Inflammatory macrophage treated with lipopolysaccharide for 1 hour (primary cell): ENCODE measurements at places on chromosomes 3 and 15.

DNA sequence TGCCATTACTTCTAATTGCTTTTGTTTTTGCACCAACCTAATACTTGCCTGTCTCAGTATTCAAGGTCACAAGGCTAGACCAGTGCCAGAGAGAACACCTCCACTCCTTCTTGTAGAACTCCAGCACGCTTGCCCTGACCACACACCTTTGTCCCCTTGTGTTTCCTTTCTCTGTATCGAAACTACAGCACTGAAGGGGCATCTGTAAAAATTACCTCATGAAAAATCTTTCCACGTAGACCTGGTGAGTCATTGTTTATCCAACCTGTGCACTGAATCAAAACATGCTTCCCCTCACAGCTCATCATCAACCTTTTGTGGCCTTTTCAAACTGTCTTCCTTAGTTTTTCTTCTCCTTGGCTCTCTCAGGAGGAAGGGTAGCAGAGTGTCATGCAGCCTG is 259.5 kb downstream of the THRB start:
- DNase-seq = no peak

DNA sequence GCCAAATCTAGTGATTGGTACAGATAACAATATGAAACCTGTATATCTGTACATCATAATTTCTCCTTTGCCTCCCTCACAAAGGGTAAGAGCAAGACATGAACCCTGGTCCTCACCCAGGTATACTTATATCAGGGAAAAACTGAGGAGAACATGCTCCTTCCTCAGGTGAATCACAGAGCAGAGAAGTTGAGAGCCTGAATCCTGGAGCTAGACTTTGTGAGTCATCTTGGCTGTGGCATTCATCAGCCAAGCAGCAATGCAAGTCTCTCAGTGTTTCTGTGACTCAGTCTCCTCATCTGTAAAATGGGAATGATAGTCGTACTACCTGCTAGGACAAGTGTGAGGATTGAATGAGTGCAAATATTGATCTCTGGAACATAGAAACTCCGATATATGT is 165.7 kb upstream of the ADAMTS9 start:
- no peak for DNase-seq

DNA sequence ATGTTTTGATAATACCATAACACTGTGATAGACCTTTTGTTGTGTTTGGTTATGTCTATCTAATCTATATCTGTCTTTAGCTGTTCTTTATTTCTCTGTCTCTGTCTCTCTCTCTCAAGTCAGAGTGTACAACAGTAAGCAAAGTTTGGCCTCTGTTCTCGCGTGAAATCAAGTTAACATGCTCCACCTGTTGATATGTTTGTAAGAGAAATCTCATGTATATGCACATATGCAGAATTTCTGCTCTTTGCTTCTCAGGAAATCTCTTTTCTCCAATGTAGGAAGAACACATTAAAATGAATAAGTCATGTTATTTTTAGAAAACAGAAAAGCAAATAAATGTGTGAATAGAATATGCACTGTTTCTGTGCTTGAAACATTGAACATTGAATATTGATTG is 425.5 kb upstream of the SEMA6D start:
- no peak for DNase-seq

GRCh38 chr3:148366743-148367410 is 330.8 kb upstream of the AGTR1 start:
- DNase-seq = peak; percentile 3

GRCh38 chr3:138230525-138230924 is 43.4 kb downstream of the ARMC8 start:
- no peak for DNase-seq

DNA sequence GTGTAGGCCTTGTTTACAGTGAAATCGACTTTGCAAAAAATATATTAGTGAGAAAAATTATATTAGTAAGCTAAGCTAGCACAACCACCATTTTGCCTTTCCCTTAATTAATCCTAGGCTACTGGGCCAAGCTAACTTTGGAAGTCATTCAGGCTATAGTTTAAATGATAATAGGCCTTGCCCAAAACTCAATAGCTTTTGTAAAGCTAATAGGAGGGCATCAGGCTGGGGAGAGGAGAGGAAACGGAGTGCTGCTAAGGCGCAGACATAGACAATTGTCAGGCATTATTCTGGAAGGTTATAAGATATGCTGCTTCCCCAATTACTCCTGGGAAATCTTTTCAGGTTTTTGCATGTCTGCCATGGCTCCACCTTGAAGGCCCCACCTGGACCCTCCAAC is 1286.0 kb downstream of the NSUN3 start:
- no peak for DNase-seq

DNA sequence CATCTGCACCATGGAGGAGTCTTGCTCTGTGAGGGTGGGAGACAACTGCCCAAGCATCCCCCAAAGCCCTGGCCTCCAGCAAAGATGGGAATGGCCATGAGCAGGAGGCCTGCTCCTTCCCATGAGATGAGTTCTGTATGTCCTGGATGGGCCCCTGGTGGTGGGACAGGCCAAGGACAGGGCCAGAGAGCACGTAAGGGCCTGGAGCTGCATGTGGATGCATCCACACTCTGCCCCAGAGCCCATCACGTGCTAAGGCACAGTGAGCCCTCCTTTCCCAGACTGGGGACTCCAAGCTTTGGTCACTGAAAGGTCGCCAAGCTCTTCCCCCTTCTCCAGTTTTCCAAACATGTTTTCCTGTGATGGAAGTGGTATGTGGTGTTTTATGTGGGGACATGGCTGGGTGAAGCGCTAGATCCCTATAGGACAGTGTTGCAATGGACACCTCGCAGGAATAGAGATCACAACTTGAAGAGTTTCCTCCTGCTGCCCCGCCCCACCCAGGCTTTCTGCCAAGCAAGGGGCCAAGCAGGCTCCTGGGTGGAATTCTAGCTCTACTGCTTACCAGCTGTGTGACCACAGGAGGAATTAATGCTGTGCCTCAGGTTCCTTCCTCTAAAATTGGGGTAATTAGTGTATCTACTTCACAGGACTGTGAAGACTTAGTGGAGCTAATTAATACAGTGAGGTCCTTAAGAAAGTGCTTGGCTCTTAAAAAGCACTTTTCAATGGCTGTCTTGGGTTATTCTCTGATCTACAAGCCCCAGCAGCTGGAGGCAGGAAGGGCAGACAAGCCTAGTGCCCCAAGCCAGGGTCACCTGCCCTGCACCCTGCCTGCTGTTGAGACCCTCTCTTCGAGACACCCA is 106.4 kb upstream of the RPL32 start:
- no peak for DNase-seq

DNA sequence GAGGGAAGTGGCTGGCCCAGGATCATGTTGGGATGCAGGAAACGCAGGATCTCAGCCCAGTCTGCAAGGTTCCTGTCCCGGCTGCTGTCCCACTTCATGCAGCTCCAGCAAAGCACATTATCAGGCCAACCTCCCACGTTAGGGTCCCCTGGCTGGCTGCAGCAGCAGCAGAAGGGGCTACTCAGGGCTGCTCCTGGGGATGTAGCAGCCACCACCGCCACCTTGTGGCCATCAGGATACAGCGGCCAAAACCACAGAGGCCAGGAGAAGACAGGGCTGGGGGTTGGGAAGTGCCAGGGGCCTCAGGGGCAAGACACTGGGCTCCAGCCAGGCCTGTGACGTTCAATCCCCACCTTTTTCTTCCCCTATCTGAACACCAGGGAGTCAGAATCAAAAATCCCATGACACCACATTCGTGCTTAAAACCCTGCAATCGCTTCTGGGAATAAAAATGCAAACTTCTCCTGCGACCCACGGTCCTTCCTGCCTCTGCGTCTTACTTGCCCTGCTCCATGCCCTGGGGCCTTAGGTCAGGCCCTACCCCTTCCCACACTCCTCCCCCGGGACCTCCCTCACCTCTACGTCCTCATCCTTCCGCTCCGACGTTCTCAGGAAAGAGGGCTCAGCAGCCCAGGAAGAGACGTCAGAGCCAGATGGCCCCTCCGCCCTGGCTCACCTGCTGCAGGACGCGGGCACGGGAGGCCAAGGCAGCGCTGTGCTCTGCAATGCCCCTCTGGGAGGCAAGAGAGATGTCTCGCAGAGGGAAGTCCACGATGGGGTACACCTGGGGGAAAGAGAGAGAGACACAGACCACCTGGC is 21.5 kb downstream of the SSUH2 start:
- DNase-seq = peak; percentile 18

DNA sequence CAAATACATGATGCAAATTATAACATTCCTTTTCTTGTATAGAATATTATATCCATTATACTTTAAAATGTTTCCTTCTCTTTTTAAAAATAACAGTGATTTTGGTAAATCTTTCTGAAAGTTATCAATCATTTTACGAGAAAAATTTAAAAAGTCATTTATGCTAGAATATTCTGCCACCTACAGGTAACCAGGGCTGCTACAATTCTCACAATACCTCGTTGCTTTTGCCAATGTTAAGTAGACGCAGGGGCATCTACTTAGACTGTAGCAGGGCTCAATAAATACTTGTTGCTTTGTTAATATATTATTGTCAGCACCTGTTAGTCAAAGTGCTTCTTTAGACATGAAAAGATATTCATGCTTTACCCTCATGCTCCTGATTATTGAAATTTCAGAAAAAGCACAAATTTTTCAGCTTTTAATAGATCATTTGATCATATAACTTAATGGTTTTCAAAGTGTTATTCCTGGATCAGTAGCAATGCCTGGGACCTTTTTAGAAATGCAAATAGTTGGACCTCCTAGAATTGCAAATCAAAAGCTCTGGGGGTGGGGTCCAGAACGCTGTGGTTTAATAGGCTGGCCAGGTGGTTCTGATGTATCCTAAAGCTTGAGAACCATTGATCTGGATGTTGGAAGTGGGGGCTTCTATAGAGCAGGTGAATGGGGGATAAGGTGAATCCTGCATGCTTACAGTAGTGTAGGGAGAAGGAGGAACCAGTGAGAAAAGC is 223.6 kb upstream of the PDZRN3 start:
- DNase-seq = peak; percentile 1

DNA sequence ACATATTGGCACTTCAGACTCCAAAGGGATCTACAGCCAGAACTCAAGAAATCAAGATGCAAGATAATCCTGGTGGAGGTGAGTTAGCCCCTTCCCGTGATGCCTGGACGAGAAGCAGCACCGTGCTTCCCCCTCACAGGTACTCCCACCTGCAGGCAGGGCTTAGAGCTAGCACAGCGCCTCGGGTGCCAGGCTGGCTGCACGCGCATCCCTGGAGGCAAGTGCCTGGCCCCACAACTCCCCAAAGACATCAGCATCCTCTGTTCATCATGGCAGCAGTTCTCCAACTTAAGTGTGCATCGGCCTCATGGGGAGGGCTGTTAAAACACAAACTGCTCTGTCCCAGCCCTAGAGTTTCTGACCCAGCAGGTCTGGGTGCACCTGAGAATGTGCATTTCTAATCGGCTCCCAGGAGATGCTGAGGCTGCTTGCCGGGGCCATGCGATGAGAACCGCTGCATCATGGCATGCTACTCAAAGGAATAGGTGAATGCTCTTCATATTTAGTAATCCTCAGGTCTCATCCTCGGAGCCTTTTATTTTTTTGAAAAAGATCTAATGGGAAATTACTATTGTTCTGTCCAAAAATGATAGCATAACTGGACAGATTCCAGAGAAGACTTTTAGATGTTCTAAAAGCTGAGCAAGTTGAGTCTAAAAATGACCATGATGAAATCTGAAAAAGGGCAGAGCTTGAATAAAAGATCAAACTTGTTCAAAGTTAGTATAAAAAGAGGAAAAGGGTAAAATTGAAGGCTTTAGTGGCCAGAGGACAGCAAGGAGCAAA is 244.2 kb downstream of the ADAMTS17 start:
- no peak for DNase-seq

- DNase-seq = no peak
Observed at GRCh38 chr3:156997351-156997750, 162.6 kb downstream of the CCNL1 start.

- DNase-seq = peak; percentile 47
Observed at GRCh38 chr15:31974855-31975829, 55.2 kb upstream of the CHRNA7 start.

GRCh38 chr15:40926659-40927494 is 2.3 kb upstream of the DLL4 start:
- DNase-seq = no peak

- DNase-seq = no peak
Observed at GRCh38 chr3:148331081-148331846, 366.4 kb upstream of the AGTR1 start.

GRCh38 chr3:14902719-14903118 is 44.7 kb upstream of the NR2C2 start:
- no peak for DNase-seq

- no peak for DNase-seq
Observed at GRCh38 chr3:12981306-12982275, 91.6 kb downstream of the IQSEC1 start.

DNA sequence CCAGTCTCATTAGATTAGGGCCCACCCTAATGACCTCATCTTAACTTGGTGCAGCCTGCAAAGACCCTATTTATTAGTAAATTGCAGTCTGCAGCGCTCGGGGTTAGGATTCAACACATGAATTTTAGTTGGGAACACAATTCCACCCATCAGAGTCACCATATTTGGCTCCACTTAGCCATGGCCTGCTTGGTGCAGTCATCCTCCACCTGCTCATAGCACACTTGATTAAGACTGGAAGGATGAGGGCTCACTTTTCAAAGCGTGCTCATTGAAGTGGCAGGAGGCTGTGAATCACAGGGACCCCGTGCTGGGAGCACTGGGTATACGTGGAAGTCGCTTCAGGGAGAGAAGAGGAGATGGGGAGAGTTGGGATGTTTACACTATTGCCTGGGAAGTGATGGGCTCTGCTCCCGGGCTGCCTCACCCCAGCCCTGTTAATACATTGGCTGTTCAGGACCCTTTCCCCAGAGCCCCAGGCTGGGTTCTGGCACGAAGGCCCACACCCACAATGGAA is 68.2 kb downstream of the ASB7 start:
- DNase-seq = no peak

DNA sequence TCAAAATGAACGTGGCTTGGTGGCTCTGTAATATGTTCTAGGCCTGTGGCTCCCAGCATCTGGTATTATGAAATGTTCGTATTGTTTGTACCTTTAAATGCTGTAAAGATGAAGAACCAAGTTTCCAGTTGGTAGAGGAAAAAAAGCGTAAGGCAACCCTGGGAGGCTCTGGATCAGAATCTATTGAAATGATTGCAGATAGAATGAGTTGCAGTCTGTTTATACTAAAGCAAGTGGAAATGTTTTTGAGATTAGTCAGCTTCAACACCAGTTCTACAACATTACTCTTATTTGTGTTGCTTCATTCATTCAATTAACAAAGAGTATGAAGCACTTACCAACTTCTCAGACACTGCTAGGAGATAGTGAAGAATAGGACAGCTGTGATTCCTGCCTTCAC is 5.3 kb downstream of the ARL6IP5 start:
- no peak for DNase-seq
